ENCODE measurements at places on chromosomes 4 and X. TPM values are rescaled to one million over a fixed set of nuclear protein-coding genes. Genes with fewer than 3 reads are reported as not detected.

DNA sequence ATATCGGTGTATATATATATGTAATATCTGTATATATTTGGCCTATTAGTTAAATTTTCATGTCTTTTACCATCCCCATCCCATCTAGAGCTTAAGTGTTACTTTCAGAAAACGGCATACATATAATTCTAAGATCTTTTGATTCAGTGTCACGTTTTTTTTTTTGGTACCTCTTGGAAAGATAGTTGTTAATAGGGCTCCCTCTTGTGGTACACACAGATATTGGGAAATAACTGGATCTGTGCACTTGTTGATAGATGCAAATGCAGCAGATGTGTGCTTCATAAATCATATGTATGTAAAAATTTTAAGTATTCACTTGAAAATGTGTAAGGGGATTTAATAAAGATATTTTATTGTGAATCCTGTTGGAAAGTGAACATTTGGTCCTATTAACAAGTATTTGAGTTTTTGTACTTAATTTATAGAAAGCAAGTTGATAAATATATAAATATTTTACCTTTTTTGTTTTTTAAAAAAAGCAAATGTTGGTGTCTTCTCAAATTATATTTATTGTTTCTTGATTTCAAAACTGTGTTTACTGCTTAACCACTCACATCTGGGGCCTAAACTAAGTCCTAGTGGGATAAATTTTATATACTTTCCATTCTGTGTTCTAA lies 74.7 kb downstream of the PAQR3 start:
- H3K27me3 ChIP-seq = no peaks in the 10 kb centered on the region
- no peak overlapping the region for H3K4me3 ChIP-seq
- H3K27ac ChIP-seq = no peak overlapping the region
- H3K4me1 ChIP-seq = peaks cover 5% of the 10 kb centered on the region
- no peak for DNase-seq
- no peaks in the 10 kb centered on the region for H3K36me3 ChIP-seq

GRCh38 chrX:69073241-69073640 lies 92.0 kb downstream of the PJA1 start:
- H3K27me3 ChIP-seq = no peaks in the 10 kb centered on the region
- H3K4me3 ChIP-seq = no peak overlapping the region
- no peak overlapping the region for H3K27ac ChIP-seq
- no peaks in the 10 kb centered on the region for H3K36me3 ChIP-seq

Gene CT55
- total RNA-seq = not detected

- no peak for DNase-seq
- no peaks in the 10 kb centered on the region for H3K27me3 ChIP-seq
- H3K4me3 ChIP-seq = no peak overlapping the region
- no peaks in the 10 kb centered on the region for H3K4me1 ChIP-seq
Observed at GRCh38 chr4:112766422-112766821, 129.5 kb downstream of the LARP7 start.

GRCh38 chrX:82658492-82658891 lies 849.6 kb upstream of the POU3F4 start:
- no peak for DNase-seq
- no peaks in the 10 kb centered on the region for H3K4me1 ChIP-seq
- no peaks in the 10 kb centered on the region for H3K36me3 ChIP-seq
- H3K27ac ChIP-seq = no peak overlapping the region
- no peak overlapping the region for H3K4me3 ChIP-seq
- no peaks in the 10 kb centered on the region for H3K27me3 ChIP-seq

- H3K4me1 ChIP-seq = no peaks in the 10 kb centered on the region
- no peaks in the 10 kb centered on the region for H3K36me3 ChIP-seq
- no peak for DNase-seq
- no peak overlapping the region for H3K4me3 ChIP-seq
- H3K27ac ChIP-seq = no peak overlapping the region
- no peaks in the 10 kb centered on the region for H3K27me3 ChIP-seq
Observed at GRCh38 chrX:356385-357034, 30.2 kb downstream of the PPP2R3B start.

GRCh38 chr4:86300516-86300915 lies 59.3 kb downstream of the MAPK10 start:
- no peak overlapping the region for H3K27ac ChIP-seq
- no peaks in the 10 kb centered on the region for H3K36me3 ChIP-seq
- no peaks in the 10 kb centered on the region for H3K27me3 ChIP-seq
- no peak for DNase-seq
- H3K4me3 ChIP-seq = no peak overlapping the region
- no peaks in the 10 kb centered on the region for H3K4me1 ChIP-seq

DNA sequence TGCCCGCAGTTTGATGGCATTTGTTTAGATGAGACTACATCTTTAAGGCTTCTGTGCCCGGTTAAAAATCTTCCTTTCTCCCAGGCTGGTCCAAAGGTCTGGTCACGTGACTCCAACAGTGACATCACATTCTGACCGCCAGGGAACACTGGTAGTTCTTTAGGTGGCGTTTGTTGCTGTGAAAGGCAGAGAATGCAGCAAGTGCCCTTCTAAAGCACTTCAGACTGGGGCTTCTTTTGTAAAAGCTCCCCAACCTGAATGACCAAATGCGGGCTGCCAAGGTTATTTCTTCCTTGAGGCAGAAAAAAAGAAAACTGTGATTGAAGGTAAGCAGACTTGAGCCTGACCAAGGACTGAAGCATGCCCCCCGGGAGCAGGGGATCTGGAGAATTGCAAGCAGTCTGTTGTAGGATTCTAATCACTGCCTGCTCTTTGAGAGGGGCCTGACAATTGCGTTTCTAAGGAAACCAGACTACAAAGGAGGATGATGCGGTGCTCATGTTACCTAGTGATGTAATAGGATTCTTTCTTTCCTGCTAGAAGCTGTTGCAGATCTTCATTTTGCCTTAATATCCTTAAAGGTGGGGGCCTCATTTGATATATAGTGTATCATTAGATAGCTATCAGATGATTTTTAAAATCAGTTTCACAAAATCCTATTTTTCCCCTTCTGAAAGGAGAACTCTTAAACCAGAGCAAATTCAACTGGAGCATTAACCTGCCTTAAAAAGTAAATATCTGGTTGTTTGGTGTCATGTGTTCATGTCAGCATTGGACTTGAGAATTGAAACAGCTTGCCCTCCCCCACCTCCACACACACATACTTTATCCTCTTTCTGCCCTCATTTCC lies 133.1 kb downstream of the AKAP4 start:
- no peaks in the 10 kb centered on the region for H3K4me1 ChIP-seq
- H3K27ac ChIP-seq = no peak overlapping the region
- no peaks in the 10 kb centered on the region for H3K27me3 ChIP-seq

DNA sequence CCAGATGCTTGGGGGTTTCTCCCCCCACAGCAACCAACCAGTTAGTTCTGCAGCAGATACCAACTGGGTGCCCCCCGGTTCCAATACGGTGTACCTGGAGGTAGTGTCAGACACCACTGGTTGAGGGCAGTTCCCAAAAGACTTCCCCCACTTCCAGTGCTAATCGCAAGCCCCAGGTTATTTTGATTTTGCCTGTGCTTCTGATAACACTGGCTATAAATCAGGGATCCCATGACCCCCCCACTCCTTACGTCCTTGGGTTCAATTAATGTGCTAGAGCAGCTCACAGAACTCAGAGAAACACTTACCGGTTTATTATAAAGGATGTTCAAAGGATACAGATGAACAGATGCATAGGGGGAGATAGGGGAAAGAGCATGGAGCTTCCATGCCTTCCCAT lies 5.5 kb downstream of the CLCN3 start:
- peaks cover 42% of the 10 kb centered on the region for H3K4me1 ChIP-seq
- H3K27ac ChIP-seq = peak overlapping the region; percentile 67
- no peak overlapping the region for H3K4me3 ChIP-seq
- H3K36me3 ChIP-seq = no peaks in the 10 kb centered on the region

Gene MAMLD1
- total RNA-seq = 3.4 TPM
